Dermis microvascular lymphatic vessel endothelial cell (primary cell): ENCODE measurements at places on chromosomes 16 and 17. TPM values are rescaled to one million over a fixed set of nuclear protein-coding genes. Genes with fewer than 3 reads are reported as not detected.

Gene GFOD2
- total RNA-seq, result 49.2 and 78.0 TPM in 2 replicates

GRCh38 chr17:38565853-38566665 is 39.7 kb downstream of the SRCIN1 start:
- DNase-seq, result no peak

Gene RAB11FIP4
- total RNA-seq, result under 0.01 TPM in 1 of 2 replicates, not detected in the other

- no peak for DNase-seq
Observed at GRCh38 chr17:15782866-15783265, 50.8 kb downstream of the TBC1D26 start.

Gene CPHXL2
- total RNA-seq, result not detected in 2 replicates

Gene COG1
- 15.1 and 17.3 TPM in 2 replicates for total RNA-seq

GRCh38 chr16:57979006-57979585 is 8.2 kb upstream of the CNGB1 start:
- no peak for DNase-seq

Gene QPRT
- total RNA-seq, result 0.13 and 0.25 TPM in 2 replicates

DNA sequence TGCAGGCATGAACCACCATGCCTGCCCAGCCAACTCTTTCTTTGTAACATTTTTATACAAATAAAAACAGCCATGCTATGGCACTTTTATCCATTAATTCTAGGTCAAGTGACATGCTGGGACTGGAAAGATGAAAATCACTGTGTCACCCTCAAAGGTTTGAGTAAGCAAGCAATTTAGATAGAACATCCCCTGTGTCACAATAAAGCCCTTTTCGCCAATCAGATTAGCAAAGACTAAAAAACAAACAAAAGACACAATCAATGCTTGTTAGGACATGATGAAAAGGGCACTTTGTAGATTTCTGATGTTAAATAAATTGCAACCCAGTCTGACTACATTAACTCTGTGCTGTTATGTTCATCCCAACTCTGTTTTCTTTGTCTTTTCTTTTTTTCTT is 26.4 kb downstream of the CHP2 start:
- no peak for DNase-seq

DNA sequence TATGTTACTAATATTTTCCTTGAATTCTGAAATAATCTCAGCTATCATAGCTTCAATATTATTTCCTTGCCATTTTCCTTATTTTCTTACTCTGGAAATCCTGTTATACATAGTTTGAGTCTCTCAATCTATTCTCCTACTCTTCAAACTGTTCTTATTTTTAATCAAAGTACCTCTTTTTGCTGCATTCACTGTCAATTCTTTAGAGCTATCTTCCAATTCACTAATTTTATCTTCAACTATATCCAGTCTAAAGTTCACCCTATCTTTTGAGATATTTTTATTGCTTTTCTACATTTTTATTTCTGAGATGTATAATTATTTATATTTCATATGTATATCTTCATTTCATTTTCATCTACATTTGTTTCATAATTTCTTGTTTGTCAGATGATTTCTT is 7.3 kb upstream of the XYLT2 start:
- no peak for DNase-seq

Gene CRYBA1
- not detected in 2 replicates for total RNA-seq

GRCh38 chr17:7421186-7421585 is 1.1 kb downstream of the SPEM1 start:
- no peak for DNase-seq

Gene HBZ
- not detected in 2 replicates for total RNA-seq

- DNase-seq, result no peak
Observed at GRCh38 chr16:62041401-62041800, 5.2 kb upstream of the CDH8 start.

Gene AP1G1
- total RNA-seq, result 45.1 and 53.7 TPM in 2 replicates

GRCh38 chr16:47037396-47037745 is 63.9 kb upstream of the DNAJA2 start:
- DNase-seq, result no peak

Gene AURKB
- total RNA-seq, result 15.4 and 30.7 TPM in 2 replicates

- DNase-seq, result no peak
Observed at GRCh38 chr16:28003021-28003865, 60.3 kb downstream of the GSG1L start.

DNA sequence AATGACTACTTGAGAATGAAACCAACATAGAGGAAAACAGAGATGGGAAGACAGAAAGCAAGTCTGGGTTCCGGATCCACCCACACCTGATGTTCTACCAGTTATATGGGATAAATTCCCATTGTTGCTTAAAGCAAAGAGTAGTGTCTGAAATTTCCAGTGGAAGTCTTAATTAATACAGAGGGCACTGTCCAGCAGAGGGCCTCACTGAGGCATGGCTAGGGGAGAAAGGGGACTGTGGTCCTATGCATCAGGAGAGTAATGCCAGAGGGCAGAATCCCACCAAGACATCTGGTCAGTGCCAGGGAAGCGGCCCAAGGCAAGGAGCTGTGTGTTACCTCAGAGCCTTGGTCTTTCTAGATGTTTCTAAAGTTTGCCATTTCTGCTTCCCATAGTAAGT is 7.5 kb upstream of the UMOD start:
- DNase-seq, result peak; percentile 7

Gene CEMP1
- total RNA-seq, result not detected in 2 replicates

- DNase-seq, result no peak
Observed at GRCh38 chr17:61400717-61401388, 1.2 kb downstream of the TBX2 start.

GRCh38 chr16:30592871-30593270 is 7.4 kb upstream of the ZNF785 start:
- DNase-seq, result no peak

- no peak for DNase-seq
Observed at GRCh38 chr16:28108590-28109247, 45.2 kb upstream of the GSG1L start.

DNA sequence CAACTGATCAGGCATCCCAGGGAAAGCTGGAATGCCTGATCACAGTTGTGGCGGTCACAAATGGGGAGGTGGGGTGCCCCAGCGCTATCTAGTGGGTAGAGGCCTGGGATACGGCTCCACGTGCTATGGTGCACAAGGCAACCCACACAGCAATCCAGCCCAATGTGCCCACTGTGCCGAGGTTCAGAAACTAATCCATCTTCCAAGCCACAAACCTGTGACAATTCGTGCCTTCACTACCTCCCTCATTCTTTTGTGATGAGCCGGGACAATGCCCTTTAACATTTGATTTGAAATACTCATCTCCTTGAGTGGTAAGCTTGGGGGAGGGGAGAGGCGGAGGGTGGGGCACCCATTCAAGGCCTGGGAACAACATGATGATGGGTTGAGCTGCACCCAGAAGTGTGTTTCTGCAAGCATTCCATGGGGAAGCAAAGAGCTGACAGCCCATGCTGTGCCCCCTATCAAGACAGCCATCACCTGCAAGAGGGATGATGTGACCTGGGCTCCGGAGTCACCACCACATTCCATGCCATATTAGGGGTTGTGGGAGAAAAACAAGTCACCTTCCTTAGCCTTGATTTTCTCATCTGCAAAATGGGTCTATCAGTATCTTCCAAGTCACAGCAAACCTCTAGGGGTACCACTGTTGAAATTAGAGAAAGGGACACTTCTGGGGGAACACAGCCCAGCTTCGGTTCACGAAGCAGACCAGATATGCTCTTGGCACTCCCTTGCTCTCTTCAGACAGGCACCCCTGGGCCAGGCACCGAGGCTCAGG is 3.7 kb downstream of the ELOB start:
- DNase-seq, result no peak

GRCh38 chr17:40509626-40510327 is 8.4 kb upstream of the TNS4 start:
- DNase-seq, result no peak

- no peak for DNase-seq
Observed at GRCh38 chr17:62840871-62841270, 32.8 kb upstream of the MARCHF10 start.

GRCh38 chr17:40952661-40953060 is 14.1 kb downstream of the KRT39 start:
- DNase-seq, result no peak

DNA sequence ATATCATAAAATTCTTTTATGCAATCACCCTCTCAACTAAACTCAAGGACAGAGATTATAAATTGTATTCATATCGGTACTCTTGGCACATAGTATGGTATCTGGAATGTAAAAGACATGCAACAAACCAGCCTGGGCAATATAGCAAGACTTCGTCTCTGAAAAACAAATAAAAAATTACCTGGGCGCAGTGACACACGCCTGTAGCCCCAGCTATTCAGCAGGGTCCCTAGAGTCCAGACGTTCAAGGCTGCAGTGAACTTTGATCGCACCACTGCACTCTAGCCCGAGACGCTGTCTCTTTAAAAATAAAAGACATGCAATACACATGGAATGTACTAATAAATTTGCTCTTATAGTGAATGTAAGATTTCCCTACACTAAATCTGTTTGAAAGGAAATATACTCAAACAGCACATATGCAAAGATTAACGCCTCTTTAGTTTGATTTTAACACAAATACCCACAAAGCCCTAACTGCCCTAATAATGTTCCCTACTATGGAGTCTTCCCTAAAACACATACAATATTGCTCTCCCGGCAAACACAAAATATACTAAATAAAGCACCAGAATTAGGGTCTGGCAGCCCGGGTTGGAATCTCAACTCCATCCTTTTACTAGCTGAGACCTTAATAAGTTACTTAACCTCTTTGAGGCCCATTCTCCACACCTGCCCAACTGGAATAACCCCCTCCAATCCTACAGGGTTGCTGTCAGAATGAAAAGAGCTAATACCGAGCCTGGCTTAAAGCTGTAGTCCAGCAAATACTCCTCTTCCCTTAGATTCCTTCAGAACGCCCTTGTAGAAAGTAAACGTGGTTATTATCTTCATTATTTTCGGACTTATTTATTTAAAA is 1.2 kb downstream of the ABCA5 start:
- DNase-seq, result no peak

Gene POLR2C
- total RNA-seq, result 98.3 and 136 TPM in 2 replicates

DNA sequence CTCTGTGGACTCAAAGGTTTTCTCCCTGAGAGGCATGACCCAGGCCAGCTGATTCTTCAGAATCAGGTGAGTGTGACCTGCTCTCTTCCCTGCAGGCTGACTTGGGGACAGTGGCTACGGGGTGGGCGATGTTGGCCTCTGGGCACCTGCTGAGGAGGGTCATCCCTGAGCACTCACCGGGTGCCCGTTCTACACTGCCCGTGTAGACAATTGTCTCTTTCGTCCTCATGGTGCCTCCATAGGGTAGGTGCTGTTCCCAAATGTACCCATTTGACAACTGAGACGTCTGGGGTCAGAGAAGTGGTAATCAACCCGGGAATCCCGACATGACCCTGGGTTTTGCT is 74.8 kb downstream of the GOSR1 start:
- DNase-seq, result no peak

DNA sequence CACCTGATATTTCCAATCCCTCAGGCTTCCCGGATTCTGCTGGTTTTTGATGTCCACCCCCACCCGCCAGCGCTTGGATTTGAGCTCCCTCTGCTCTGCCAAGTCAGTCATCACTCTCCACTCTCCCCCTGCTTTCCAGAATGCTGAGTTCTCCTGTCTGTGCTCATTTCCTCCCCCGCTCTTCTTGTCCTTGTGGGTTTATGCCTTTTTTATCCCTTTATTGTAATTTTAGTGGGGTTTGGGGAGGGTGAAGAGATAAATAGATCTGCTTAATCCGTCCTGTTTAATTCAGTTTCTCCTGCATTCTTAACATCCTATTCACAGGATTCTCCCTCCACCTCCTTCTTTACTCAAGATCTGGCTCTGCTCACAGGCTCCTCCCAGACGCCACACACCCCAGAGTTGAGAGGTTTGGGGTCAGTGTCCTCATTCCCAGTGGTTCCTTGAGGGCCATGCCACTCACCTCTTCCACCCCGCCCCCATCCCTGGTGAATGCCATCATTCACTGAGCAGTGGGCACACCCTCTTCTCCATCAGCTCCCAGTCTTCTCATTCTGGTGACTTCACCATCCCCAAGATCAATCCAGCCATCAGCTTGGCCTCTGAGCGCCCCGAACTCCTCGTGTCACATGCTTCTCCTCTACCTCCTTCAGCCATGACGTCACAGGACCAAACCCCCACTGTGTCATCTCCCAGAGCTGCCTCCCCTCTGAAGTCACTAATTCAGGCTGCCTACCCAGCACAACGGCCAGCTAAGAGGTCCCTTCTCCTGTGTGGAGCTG is 15.1 kb upstream of the GUCY2D start:
- no peak for DNase-seq

- DNase-seq, result no peak
Observed at GRCh38 chr17:21250854-21251253, 2.4 kb downstream of the NATD1 start.
